ENCODE measurements at places on chromosomes 1 and 21.

GRCh38 chr1:43977376-43978263 lies 1.4 kb upstream of the B4GALT2 start:
- DNase-seq: no peak

DNA sequence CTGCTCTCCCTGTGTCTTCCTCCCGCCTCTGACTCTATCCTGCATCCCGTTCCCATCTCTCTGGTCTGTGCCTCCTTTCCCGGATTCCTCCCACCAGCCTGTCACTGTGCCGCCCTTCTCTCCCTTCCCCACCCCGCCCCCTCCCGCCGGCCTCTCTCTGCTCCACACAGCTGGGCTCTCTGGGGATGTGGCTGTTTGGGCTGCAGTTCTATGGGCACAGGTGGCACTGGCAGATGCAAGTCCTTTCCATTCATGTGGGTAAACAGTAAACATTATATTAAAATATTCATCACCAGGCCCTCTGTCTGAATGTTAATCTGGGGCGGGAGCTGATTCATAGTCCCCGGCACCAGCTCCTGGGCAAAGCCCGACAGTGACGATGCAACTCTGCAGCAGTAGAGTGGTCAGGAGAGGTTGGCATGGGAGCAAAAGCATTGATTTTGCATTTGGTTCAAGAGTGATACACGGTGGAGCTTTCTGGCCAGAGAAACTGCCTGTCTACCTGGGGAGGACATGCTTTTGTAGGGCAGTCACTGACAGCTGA lies 249.3 kb downstream of the TNR start:
- no peak for DNase-seq

- DNase-seq: no peak
Observed at GRCh38 chr1:229388897-229389580, 44.9 kb downstream of the ACTA1 start.

- DNase-seq: no peak
Observed at GRCh38 chr1:210728437-210729149, 399.9 kb downstream of the HHAT start.

DNA sequence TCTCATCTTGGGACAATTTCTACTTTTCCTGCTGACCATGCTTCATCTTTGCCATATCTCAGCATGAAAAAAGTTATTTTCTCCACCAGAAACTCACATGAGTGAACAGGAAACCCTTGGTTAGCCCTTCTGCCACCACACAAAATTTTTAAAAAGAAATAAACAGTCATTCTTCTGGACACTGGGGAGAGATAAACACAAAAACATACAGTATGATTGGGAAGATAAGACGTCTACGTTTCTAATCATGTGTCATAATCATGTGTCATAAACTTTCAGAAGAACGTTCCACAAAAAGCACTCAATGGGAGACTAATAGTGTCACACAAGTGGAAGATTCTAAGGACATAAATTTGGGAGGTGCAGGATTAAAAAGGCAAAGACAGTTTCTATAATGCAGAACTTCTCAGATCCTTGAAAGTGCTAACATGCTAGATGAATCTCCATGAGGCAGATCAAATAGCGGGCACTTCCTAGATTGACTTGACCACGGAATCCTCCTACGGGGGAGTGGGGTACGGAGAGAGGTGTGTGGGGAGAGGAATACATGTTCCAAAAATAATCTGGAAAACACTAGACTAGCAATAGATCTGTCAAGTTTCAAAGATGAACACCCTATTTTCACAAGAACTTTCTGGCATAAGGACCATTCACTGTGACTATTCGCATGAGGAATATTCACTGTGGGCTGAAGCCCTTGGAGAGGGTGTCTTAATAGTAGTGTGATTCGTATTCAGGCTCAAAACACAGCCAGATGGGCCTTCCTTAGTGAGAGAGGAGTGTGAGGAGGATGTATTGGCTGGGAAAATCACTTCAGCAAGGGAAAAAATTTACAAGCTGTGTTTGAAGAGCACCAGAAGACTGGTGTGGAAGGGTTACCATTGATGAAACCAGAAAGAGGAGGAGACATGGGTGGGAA lies 206.7 kb downstream of the SETD4 start:
- DNase-seq: no peak

- no peak for DNase-seq
Observed at GRCh38 chr1:86773341-86774288, 69.2 kb downstream of the SH3GLB1 start.

All from hematopoietic multipotent progenitor cell treated with erythropoietin and hydrocortisone succinate and interleukin-3 and kit ligand, for 15 days (in vitro differentiated cells).